ENCODE measurements at places on chromosomes 7 and 10.

DNA sequence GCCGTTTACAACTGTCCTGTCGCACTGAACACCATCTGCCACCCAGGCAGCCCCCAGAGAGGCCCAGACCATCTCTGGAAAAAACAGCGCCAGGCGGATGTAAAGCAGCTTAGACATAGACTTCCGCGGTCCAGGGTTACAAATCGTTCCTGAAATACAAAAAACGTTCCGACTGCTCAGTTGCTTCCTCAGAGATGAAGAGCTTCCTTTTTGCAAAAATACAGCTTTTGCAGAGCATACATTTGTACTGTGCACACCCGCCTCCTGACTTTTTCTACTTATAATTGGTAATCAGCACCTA lies 11.4 kb downstream of the DAGLB start:
- DNase-seq = no peak

DNA sequence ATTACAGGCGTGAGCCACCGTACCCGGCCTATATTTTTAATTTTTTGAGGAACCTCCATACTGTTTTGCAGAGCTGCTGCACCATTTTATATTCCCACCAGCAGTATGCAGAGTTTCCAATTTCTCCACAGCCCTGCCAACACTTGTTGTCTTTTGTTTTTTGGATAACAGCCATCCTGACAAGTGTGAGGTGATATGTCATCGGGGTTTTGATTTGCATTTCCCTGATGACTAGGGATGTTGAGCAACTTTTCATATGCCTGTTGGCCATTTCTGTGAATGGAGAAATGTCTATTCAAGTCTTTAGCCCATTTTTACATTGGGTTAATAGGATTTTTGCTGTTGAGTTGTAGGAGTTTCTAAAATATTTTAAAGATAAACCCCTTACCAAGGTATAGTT lies 22.2 kb downstream of the ENTPD7 start:
- DNase-seq = peak; percentile 73

- DNase-seq = no peak
These were observed 50.1 kb downstream of the SYPL1 start for GRCh38 chr7:106062006-106062405.

GRCh38 chr10:68315582-68315981 lies 16.3 kb upstream of the HNRNPH3 start:
- DNase-seq = no peak

- no peak for DNase-seq
These were observed 55.4 kb upstream of the SEC61G start for GRCh38 chr7:54814401-54814800.

GRCh38 chr10:24215196-24215595 lies 6.3 kb downstream of the KIAA1217 start:
- no peak for DNase-seq

DNA sequence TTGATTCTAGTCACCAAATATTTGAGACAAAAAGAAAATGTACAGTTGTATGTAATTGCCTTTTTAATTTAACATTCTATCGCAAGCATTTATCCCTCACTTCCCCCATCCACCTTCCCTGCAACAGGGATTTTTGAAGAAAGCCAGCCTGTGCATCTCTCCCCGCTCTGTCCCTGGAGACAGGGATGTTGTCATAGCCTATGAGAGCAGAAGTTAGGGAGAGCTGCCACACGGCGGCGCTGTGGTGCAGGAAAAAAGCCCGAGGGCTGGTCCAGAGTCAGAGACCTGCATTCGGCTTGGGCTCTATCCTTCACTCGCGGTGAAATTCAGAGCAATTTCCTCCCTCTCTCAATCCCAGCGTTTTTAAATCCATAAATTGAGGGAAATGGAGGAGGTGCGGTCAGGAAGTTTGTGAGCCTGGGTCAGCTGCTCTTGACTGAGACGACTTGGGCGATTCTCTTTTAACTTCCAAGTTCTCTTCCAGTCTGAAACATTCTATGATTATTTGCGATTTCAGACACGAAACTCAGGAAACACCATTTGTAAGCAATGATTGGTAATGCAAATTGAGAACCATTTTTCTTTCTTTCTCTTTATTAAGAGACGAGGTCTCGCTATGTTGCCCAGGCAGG lies 17.5 kb downstream of the HKDC1 start:
- DNase-seq = peak; percentile 69

GRCh38 chr10:11266426-11266825 lies 248.8 kb downstream of the CELF2 start:
- DNase-seq = no peak

GRCh38 chr7:73980206-73980605 lies 47.8 kb upstream of the ELN start:
- no peak for DNase-seq

- DNase-seq = no peak
These were observed 46.4 kb downstream of the KIAA1217 start for GRCh38 chr10:24255115-24255880.

DNA sequence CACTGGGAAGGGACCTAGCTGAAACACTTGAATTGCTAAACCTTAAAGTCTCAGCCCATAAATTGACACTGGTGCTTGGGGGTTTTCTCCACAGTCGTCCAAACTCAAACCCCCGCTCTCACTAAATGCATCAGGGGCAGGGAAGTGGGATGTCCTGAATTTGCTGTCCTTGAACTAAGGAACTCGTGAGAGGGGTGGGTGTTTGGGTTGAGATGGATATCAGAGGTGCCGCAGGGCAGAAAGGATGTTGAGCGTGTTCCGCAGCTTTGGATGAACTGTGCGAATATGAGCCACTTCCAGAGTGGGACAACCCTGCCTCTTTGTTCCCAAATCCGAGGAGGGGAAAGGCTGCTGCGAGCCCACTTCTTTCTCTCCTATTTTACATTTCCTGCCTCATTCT lies 90.3 kb upstream of the LYZL2 start:
- no peak for DNase-seq

DNA sequence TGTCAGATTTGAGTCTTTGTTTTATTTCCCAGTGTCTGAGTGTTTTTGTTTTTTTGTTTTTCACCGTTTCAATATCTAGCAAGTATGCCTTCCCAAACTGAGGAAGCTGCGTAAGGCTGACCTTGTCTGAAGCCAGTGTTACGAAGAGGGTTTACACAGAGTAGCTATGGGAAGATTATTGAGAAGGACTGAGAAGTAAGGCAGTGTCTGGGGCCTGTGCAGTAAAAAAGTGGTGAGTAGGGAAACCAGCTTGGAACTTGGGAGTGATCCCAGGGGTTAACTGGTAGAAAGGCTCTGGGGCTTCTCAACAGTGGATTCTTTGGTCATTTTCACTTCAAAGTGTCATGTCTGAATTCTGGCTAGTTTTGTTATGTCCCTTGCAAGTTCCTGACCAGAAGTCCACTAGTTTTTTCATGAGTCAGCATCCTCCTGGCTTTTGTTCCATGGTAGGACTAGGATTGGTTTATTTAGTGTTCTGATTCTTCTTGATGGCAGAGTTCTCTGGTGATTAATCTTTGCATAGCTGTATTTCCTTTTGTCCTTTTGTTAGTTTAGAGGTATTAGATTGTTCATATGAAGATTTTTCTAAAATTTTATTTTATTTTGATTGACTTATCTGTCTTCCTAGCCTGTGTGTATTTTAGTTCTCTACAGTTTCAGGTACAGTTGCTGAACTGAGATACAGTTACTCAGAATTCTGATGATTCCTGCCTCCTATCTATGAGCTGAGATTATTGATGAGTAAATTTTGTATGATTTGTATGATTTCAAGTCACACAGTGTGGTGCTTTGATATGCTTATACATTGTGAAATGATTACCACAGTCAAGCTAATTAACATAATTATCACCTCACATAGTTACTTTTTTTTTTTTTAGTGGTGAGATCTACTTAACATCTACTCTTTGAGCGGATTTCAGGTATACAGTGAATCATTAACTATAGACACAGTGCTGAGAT lies 19.0 kb downstream of the GARS1 start:
- DNase-seq = no peak

DNA sequence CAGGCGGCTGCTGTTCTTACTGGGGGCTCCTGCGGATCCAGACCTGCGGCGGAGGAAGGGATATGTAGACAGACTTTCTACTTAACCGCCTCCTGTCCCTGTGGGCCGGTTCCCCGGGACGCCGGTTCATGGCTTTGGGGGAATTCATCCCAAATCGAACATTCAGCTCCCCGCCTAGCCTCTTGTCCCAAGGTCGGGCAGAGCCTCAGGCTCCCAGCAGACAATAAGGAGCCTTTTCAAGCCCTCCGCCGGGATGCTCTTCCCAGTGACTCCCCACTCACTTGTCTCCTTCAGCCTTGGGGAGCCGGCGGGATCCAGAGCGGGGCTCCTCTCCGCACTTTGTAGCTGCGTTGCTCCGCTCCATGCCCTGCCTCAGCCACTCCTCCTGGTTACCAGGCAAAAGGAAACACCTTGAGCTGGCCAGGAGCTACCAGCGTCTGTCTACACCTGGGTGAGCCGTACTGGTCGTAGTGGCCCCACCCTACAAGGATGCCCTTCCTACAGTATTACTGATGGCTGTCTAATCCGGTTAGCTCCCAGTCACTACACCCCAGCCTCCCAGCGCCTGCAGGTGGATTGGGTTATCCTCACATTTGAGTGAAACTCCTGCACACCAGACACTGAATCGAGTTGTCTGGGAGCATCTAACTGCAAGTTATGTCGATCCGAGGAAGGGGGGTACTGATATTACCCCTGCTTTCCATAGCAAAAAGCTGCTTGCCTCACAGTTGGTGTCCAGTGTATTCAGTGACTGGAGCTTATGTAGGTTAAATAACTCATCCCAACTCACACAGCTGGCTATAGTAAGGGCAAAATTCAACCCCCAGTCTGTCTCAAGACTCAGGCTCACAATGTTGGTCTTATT lies at the start of gene C10orf95:
Gene C10orf95 (minus strand): TSS at position 439 of the 865 bp plus-strand sequence. CDS start 450 bp downstream, outside the sequence.
- DNase-seq = no peak

- no peak for DNase-seq
These were observed 94.3 kb upstream of the SDK1 start for GRCh38 chr7:3206771-3207191.

Data from stromal cell of bone marrow (primary cell).